ENCODE measurements at places on chromosomes 6 and 20.

DNA sequence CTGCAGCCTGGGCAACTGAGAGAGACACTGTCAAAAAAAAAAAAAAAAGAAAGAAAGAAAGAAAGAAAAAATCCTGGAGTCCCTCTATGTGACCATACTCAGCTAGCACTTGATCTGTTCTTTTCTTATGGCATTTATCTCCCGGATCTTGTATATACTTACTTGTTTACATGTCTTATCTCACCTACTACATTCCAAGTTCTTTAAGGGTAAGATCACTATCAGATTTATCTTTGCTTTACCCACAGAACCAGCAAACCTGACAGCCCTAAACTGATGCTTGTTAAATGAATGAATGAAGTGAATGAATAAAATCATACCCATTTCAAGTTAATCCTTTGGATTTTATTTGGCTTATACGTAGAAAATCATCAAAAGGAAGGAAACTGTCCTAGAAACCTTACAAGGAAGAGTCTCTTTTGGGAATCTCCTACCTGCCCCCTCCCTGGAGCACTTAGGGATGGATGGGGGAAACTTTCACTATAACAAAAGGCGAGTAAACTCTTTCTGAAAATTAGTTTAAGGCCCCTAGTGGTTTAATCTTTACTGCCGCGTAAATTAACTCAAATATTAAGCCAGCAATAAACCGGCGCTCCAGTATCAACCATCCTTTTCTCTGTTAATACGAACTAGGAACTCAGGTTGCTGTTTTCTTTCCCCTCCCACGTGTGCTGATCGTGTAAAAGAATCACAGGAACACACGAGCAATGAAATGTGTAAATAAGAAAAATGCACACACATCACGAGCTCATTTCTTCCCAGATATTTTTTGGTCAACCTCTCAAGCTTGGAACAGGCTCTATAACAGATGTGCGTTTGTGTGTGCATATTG is 1.3 kb upstream of the UTRN start:
- DNase-seq: no peak

DNA sequence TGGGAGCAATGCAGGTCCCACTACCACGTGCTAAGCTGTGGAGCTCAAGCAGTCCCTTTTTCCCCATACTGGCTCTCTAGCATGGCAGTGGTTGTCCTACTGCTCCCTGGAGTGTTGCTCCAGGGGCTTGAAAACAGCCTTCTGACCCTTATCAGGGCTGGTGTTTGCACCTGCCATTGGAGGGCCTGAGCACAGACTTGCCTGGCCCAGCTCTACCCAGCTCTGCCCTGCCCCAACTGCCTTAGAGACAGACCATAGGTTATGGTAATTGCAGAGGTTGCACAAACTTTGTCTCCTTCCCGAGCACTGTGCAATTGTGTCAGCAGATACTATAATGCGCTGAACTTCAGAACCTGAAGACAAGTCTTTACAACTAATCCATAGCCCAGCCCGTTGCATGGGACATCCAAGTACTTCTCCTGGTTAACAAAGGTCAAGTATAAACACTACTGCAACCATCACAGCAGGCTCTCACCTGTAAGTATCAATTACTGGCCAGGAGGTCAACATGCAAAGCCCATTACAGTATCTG is 58.7 kb downstream of the PDSS2 start:
- no peak for DNase-seq

DNA sequence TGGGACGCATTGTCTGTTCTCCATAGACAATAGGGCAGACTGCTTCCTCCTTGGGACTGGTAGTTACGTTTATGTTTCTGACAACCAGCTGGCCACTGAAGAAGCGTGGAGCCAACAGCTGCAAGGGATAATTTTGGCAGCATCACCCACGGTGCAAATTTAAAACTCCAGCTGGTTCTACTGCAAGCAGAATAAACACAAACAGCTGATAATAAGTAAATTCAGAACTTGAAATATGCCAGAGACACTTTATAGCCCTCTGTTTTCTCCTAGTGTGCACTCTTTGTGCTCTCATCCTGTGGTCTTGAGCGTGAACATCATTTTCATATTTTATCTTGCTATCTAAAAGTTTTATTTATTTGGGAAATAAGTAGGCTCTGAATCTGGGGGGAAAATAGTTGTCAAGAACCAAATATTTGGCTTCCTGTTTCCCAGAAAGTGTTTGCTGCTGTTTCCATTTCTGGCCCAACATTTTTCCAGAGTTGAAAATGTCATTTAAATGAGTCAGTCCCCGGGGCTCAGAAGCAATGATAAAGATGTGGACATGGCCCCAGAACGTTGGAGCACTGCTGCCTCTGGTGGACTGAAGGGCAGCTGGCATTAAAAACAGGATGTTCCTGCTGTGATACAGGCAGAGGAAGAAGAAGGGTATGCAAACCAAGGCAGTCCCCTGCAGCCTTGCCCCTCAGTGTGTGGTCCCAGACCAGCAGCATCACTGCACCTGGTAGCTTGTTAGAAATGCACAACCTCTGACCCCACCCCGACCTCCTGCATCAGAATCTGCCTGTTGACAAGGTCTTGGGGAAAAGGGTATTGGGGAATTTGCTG is 12.5 kb upstream of the THBD start:
- no peak for DNase-seq

DNA sequence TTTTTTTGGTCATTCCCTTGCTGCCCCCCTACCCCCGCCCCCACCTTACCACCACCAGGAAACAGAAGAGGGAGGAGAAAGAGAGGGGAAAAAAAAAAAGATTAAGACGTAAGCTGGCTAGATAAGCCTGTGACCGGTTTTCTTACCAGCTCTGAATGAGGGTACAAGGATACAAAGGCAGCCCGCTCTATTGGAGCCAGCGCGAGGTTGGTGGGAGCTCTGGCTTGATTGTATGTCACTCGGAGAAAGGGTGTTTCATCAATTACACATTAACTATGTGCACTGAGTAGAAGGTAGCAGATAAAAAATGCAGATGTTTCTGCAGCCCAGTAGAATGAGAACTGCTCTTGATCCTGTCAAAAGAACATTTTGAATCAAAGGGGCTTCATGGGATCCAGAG is 28.6 kb upstream of the OLIG3 start:
- DNase-seq: no peak

GRCh38 chr20:41411391-41411847 is 44.8 kb upstream of the EMILIN3 start:
- DNase-seq: no peak

Data from stimulated activated CD8-positive, alpha-beta memory T cell treated with anti-CD3 and anti-CD28 coated beads, Interleukin-15, amount 100 ng/mL, for 4 hours (primary cell).